ENCODE measurements at places on chromosomes 3 and 15.

DNA sequence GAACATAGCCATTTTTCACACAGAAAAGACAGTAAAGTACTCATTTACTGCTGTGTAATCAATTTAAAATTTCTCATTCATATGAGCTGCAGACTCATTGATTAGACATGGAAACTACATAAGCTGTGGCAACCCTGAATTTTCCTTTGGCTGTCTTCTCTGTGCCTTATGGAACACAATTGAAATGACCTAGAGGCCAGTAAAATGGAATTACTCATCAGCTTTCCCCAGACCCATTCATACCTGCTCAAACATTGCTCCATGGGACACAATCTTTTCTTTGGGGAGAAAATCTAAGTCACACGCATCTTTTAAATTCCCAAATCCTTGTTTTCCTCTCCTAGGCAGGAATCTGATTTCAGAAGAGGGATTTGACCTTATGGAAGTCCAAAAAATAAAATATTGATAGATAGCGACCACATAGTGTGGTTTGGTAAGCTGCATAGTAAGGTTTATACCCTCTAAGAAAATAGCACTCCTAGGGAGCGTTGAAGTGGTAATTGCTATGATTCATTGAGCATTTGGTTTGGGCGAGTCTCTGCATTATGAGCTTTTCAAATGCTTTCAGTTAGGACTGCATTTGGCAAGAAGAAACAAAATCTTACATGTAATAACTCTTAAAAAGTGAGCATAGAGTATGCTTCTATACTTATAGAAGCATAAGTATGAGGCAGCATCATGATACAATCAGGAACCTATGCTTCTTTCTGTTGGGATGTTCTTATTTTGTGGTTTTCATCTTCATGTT is 243.4 kb upstream of the GADL1 start:
- no peak for DNase-seq

DNA sequence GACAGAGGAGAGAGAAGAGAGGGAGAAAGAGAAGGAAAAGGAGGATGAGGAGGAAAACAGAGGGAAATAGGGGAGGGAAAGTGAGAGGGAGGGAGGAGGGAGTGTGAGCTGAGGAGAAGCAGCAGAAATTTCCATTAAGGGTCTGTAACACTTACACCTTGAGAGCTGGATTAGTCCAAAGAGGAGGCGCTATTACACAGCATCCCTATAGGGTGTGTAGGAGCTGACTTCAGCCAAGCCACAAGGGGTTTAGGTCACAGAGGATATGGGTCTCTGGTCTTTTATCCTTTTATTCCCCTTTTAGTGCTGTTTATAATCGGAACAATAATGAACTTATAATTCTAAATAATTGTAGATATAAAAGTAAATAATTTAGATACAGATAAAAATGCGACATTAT is 230.4 kb downstream of the GABRG3 start:
- DNase-seq, result no peak

DNA sequence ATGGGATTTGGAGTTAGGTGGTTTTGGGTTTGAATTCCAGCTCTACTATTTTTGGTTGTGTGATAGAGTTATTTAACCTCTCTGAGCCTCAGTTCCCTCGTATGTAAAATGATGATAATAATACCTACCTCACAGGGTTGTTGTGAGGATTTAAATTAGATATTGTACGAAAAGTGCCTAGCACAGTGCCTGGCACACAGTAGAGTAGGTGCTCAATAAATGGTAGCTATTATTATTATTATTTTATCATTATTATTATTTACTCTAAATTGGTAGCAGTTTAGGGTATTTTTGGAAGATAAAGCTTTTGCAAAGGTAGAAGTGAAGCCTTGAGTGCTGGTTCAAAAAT is 1.3 kb upstream of the AP2M1 start:
- DNase-seq, result no peak

DNA sequence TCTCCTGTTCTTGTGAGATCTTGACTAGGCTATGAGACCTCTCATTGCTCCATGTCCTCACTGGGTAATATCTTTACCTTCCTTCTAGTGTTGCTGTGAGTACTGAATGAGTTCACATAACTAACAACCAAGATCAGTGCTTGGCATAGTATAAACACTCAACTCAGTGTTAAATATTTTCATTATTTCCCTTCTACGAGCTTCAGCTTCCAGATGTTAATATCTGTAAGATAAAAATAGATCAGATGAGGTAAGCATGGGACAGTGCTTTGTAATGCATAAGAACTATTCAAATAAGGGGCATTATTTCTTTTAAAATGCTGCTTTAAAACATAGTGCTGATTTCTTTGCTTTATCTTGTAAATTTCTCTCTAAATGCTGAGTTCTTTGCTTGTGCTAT is 130.8 kb downstream of the DIPK2A start:
- DNase-seq, result no peak

GRCh38 chr15:29785136-29785535 is 37.1 kb downstream of the TJP1 start:
- no peak for DNase-seq

- peak; percentile 98 for DNase-seq
These were observed 20.3 kb downstream of the LRCH3 start for GRCh38 chr3:197811343-197811742.

GRCh38 chr15:52171807-52172206 is 19.4 kb downstream of the GNB5 start:
- DNase-seq, result no peak

GRCh38 chr15:56243163-56244037 is at the start of gene RFX7:
TSS of gene RFX7 (minus strand) at chr15:56243879. CDS start at chr15:56243285, 594 bp downstream.
- DNase-seq, result peak; percentile 77

- no peak for DNase-seq
These were observed 23.7 kb downstream of the NEK10 start for GRCh38 chr3:27345493-27345892.
